ENCODE measurements at places on chromosomes 4 and X.

- no peak for DNase-seq
These were observed 15.2 kb upstream of the PACRGL start for GRCh38 chr4:20684852-20685763.

GRCh38 chr4:184645904-184646610 is 3.2 kb downstream of the CASP3 start:
- DNase-seq, result no peak

DNA sequence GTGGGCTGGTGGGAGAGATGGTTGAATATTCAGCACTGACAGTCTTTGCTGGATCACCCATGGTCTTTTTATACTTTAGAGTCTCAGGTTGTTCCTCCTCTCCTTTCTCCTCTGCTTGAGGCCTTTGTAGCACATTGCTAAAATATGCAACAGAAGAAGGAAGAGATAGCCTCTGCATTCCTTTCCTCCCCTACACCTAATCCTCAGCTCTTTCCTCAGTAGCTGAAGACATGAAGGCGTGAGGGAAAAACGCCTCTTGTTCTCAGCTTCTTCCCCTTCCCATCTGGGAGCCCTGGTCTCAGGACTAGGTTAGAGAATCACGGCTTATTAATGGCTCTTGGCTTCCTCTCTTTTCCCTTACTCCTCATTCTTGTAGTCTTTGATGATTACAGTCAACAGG is 76.8 kb downstream of the RNF150 start:
- DNase-seq, result no peak

GRCh38 chrX:55452833-55453124 is 852 bp downstream of the MAGEH1 start:
- DNase-seq, result no peak

GRCh38 chr4:55312489-55313101 is 33.4 kb upstream of the SRD5A3 start:
- DNase-seq, result no peak

- DNase-seq, result no peak
These were observed 32.4 kb downstream of the CASP3 start for GRCh38 chr4:184616633-184617551.

DNA sequence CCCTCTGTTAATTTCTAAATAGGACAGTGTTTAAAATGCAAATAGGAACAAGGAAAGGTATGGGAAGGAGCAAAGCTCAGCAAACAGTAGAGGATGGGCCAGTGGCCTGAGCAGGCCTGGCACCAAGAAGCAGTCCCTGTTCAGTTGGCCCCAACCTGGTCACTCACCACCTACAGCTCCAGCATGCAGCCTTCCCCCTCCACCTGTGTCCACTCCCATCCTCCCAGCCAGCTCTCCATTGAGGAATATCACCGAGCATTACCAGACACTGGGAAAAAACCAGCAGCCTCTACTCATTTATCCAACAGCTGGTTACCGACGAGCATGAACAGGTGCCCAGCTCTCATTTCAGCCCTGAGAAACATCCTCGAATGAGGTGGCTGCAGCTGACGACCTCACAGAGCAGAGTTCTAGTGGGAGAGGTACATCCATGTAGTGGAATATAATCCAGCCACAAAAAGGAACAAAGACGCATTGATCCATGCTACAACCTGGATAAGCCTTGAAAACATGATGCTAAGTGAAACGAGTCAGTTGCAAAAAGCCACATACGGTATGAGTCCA is 25.6 kb downstream of the CD99L2 start:
- no peak for DNase-seq

- DNase-seq, result no peak
These were observed 89.2 kb downstream of the TMEM144 start for GRCh38 chr4:158299459-158300007.

DNA sequence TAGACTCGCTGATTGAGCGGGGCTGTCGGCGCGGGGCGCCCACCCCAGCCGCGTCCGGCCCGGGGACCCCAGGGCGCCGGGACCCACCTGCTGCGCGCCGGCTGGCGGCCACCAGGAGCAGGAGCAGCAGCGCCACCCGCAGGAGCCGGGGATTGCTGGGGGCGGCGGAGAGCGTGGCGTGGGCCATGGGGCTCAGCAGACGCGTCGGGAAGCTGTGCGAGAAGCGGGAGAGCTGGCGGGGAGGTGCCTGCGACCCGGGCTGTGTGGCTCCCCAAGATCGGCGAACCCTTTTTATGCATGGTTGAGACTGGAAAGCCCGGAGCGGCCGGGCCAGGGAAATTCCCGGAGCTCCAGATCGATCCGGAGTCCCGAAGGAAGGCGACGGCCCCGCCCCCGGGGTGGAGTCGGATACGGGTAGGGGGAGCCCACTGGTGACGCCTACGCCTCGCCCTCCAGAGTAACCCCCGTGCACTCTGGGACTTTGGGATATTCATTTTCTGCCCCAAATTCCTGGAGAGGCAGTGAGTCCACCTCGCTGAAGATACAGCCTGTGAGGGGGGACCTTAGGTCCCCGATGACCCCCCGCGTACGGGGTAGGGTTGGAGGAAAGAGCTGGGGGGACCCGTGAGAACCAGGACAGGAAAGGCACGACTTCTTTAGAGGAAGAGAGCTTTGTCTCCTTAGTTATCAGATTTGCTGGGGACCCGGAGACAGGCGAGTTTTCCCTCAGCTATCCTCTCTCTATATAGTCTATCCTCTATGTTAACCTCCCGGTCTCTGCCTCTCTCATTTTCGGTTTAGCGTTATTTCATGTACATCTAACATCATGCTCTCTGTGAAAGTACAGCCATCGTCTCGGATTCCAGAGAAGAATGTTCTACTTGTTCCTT is at the start of gene CXCL3:
TSS of gene CXCL3 (minus strand) at position 265 of the 890 bp plus-strand sequence. CDS start at position 187, 78 bp downstream.
- DNase-seq, result no peak

GRCh38 chr4:6290256-6290655 is 20.6 kb downstream of the WFS1 start:
- DNase-seq, result no peak

DNA sequence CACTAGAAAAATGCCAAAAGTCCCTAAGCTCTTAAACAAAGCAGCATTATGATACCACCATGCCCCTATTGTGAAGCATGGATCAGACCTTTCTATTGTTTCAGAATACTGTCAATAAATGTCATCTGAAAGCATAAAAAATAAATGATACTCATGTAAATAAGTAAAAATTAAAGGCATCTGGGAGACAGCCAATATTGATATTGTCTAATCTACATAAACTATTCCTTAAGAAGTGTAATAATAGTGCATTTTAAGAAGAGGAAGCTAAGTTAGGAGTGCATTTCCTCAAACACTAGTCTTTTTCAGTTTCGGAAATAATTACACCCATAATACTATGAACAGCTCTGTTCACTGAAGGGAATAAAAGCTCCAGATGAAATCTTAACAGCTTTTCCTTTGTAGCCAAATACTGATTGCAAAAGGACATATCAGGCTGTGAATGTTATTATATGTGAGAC is 181.6 kb downstream of the SPOCK3 start:
- DNase-seq, result no peak

DNA sequence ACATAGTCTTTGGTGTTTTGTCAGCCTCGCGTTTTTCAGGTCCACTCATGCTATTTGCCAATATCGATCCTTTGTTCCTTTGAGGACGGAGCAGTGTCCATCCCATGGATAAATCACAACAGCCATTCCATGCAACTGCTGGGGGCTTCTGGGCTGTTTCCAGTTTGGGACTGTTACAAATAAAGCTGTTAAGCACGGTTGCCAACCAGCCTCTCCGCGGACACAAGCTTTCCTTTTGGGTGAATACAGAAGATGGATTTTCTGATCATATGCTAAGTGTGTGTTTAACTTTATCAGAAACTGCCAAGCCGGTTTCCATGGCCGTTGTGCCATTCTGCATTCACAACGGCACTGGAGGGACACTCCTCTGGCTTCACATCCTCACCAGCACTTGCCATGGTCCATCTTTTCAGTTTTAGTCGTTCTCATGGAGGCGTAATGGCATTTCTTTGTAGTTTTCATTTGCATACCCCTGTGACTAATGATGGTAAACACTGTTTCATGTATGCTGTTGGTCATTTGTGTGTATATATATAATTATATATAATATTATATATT is 67.8 kb downstream of the ABLIM2 start:
- no peak for DNase-seq

- no peak for DNase-seq
These were observed 76.2 kb upstream of the DDX3X start for GRCh38 chrX:41257801-41258200.

DNA sequence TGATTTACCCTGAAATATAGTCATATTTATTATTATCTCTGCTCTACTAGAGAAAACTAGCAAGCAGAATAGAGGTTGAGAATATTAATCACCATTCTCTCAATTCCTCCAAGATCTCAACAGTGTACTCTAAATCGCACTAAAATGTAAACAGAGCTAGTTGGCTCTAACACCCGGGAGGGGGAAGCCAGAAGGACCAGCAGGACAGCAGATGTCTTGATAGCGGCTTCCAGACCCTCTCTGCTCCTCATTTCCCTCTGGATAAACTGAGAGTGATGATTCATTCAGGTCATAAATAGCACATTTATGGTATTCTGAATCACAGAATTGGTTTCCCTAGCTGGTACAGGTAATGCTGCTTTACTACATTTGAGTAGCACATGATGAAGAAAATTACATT is 82.5 kb downstream of the TBC1D9 start:
- no peak for DNase-seq

DNA sequence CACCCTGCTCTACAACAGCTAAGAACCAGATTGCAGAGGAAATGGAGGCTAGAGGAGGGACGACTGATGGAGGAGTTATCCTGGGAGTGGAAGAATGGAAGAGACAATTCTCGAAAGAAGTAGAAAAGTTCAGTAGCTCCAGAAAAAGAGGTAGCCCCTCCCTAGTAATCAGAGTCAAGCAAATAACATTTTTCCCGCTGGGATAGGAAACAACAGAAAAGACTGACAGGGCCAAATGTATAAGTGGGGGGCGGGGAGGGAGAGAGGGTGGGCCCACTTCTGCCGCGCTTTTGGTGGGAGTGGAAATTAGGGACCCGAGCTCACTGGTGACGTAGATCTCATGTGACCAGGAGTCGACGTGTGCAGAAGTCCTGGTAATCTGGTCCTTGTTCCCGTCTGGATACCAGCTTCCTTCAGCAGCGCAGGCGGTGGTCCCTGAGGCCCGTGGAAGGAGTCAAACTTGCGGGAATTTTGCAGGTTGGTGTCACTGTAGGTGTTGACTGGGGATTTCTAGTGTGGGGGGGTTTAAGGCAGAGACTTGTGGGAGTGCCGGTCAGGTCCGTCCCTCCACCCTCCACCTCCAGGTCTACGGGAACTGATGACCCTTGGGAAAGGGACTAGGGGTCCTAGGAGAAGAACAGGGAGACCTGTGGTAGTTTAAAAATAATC is at the start of gene TCEAL9:
TSS of gene TCEAL9 (plus strand) at position 377 of the 669 bp plus-strand sequence. CDS start 1,179 bp downstream, outside the sequence.
- no peak for DNase-seq

- DNase-seq, result no peak
These were observed 126.6 kb upstream of the ACSL4 start for GRCh38 chrX:109859651-109860050.

DNA sequence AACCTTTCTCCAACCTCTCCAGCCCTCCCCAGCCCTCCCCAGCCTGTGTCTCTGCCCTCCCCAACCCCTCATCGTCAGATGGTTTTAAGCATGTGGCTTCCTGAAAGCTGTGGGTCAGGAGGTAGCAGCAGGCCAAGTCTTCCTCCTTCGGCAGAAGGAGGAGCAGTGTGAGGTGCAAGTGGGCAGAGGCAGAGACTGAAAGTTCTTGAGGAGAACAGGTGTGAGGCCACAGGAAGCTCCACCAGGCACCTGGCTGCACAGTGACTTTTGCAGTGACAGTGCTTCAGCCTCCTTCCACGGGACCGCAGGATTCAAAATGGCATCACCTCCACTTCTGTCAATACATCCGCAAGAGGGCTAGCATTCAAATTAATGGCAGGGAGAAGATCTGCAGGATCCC is 203.9 kb upstream of the LEF1 start:
- DNase-seq, result no peak
